Suppressor macrophage (primary cell): ENCODE measurements at places on chromosomes 1 and 21.

DNA sequence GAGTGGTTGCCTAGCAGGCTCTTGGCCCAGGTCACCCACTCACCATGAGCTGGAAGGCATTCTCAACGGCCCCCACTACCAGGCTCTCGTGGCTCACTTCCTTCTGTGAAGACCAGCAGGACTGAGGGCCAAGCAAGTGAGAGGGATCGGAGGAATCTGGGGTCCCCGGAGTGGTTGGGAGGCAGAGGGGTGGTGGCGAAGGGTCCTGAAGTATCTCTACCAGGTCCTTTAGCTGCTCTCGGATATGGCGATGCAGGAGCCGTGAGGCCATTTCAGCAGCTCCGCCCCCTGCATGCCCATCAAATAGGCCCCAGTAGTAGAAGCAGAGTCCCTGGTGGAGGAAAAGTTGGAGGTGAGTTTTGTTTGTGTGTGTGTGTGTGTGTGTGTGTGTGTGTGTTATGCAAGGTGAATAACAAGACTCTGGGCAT, 2.4 kb downstream of the PPM1J start:
- no peak for DNase-seq

DNA sequence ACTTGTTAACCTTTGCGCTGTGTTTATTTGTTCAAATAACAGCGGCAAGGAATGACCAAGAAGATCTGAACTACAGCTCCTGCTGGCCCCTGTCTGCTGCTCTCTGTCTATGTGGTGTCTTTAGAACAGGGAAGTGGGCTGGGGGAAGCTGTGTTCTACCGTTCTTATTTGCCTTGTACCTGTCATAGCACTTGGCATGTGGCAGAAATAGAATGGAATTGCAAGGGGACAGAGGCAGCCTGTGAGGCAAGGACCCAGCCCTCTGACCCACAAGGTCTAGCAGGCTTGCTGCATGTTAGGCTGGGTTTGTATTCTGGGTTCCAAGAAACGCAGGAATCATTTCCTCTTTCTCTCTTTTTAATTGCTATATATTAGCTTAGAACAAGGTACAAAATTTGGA, 20.7 kb downstream of the HMGCS2 start:
- no peak for DNase-seq

- DNase-seq: no peak
These were observed 86.5 kb upstream of the CTTNBP2NL start for GRCh38 chr1:112309499-112309898.

GRCh38 chr1:151509350-151510019, 1.7 kb upstream of the CGN start:
- no peak for DNase-seq

DNA sequence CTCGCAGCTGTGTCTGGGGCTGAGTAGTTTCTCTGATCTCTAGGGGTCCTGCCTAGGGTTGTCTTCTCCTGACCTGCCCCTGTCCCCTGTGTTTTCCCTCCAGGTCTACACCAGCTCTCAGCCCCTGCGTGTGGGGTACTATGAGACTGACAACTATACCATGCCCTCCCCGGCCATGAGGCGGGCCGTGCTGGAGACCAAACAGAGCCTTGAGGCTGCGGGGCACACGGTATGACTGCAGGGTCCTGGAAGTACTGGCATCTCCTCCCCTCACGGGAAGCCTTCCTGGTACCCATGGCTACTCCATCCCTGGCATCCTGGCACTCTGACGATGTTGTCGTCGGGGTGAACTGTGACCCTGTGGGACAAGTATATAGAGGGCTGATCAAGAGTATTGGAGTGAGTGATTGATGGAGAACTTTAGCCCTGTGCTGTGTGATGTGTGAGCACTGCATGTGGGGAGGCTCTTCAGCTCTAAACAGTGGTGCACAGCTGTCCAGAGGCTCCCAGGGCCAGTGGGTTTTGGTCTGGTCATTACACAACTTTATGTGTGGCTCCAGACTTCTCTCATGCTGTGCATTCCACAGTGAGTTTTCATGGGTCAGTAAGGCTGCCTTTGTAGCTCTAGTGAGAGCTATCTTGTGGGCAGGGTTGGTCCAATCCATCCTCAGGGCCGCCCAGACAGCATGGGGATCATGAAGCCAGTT, 14.4 kb downstream of the FAAH start:
- DNase-seq: no peak

GRCh38 chr1:4830707-4831106, 176.3 kb downstream of the AJAP1 start:
- DNase-seq: no peak

- no peak for DNase-seq
These were observed 1.2 kb downstream of the ZNF692 start for GRCh38 chr1:248857749-248858095.

DNA sequence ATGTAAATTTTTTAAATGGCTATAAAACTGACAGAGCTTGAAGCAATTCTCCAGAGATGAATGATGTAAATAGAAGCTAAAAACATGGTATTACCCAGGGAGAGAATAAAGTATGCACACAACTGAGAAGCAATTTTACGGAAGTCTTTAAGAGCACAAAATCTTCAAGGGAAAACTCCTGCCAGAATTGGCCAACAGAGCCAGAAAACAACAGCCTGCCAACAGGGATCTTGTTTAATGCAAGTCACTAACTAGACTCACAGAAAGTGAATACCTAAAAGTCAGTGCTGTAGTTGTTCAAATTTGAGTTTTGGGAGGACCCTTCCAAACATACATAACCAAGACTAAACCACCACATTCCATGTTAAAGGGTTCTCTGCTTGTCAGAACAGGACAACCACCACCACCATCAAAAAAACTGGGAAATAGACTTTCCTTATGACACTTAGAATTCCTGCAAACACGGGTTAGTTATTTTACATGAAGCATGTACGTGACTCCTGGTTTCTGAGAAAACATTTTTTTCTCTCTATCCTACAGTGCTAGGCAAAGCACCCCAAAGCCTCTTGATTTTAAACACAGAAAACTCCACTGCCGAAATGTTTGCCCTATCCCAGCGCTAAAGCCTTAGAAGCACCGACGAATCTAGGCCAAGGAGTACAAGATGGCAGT, 1.6 kb downstream of the EPS15 start:
- DNase-seq: peak; percentile 48
